ENCODE measurements at places on chromosomes 1 and 21.

DNA sequence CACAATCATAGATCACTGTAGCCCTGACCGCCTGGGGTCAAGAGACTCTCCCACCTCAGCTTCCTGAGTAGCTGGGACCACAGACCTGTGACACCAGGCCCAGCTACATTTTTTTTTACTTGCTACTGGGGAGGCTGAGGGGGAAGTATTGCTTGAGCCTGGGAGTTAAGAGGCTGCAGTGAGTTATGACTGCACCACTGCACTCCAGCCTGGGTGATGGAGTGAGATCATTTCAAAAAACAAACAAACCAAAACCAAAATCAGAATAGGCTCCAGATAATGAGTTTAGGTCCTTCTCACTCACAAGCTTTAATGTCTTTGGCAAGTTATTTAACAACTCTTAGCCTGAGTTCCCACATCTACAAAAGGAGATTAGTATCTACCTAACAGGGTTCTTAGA is 22.8 kb downstream of the WDR26 start:
- no peak for DNase-seq

- no peak for DNase-seq
Measured at GRCh38 chr1:161139766-161140165, 7.3 kb upstream of the DEDD start.

- DNase-seq: no peak
Measured at GRCh38 chr1:1123581-1124507, 8.0 kb upstream of the C1orf159 start.

DNA sequence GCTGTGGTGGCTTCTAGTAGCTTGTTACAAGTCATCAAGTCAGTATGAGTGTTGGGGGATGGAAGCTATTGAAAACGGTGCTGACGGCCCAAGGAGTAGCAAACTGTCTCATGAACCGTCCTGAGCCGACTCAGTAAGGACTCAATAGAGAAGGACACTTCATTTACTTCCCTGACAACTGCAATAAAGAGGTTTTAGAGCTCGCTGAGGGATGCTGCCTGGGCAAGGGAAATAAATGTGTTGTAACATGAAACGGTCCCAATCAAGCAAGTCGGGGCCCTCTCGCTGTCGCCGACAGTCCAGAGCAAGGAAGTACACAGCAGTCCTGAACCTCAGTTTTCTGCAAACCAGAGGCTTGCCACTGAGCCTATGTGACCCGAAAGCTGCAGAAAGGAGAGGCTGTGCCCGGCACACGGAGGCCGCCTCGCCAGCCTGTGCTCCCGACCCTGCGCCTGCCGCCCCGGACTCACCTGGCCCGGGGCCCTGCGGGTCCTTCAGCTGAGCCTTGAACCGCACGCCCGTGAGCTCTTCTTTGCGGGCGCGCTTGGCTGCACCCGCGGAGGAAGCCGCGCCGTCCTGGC is 423 bp downstream of the URB1 start:
- no peak for DNase-seq

DNA sequence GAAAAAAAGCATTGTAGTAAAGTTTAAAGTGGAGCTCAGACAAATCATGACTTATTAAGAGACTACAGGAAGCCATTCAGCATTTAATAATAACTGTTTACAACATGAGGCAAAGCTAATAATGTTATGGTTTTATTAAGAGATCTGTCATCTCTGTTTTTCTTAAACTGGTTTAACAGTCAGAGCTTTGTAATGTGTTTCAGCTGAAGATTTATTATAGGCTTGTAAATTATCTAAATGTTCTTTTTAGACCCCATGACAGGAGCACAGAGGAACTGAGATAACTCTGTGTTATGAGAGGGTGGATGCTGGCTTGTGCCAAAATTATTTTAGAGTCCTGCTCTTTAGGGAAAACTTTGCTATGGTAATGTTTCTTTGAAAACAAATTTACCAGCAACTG is 38.0 kb upstream of the RWDD3 start:
- no peak for DNase-seq

DNA sequence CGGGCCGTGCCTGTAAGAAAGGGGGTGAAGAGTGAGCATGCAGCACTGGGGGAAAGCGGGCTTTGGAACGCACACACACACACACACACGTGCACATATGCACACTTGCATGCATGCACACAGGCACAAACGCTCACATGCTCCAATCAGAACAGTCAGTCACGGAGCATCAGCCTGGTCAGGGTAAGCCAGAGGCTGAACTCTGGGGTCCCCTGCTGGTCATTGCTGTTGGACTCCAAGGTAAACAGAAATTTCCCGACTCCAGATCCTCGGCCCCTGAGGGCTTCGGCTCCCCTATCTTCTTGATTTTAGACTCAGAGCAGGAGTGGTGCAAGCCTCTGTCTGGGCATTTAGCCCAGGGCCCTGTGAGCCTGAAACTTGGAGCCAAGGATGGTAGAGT is 54.2 kb downstream of the SYT2 start:
- no peak for DNase-seq

DNA sequence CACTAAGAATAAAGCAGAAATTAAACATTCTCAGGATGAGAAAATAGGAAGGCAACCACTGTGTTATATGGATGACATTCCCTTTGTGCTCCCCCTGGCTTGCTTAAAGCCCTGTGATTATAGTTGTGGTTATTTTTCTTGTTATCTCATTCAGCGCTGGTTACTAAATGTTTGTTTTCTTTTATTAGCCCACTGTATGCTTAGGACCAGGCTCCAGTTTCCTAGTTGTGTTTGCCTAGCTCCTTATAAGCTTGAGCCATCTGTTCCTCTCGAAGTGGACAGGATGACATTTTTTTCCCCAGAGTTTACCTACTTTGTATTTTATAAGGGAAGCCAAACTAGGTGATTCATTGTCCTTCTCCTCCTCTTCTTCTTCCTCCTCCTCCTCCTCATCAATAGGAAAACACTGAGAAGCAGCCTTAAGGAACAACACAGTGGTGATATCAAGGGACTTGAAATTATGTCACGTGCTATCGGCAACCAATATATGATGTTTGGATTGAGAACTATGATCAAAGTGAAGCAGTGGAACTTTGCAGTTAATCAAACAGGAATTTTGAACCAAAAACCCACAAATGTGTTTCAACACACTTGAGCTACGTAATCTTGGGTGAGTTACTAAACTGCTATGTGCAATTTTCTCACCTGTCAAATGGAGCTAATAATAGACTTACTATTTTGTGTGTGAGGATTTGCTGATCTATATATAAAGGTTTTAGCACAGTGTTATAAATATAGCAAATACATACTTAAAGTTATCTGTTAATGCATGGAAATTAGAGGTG is 35.1 kb upstream of the RGS7 start:
- no peak for DNase-seq

DNA sequence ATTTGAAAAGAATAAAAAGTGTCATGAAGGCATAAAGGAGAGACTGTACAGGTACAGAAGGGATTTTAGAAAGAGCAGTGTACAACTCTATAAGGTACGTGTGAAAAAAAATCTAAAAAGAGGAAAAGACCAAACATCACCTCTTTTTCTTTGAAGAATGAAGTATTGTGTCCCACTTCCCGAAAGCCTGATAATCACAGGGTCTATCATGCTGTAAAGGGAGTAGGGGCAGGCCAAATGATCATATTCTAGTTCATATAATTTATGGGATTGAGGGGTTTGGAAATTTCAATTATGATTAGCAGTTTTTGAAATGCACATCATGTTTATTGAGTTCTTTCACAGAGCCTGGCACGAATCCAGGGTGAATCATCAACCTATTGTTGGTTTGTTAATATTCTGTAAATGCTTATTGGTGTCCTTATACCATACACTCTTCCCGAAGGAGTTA is 910 bp upstream of the RERE start:
- DNase-seq: no peak

- DNase-seq: no peak
Measured at GRCh38 chr1:29698033-29698432, 461.7 kb downstream of the PTPRU start.

- DNase-seq: no peak
Measured at GRCh38 chr1:33743221-33743998, 120.5 kb upstream of the HMGB4 start.

DNA sequence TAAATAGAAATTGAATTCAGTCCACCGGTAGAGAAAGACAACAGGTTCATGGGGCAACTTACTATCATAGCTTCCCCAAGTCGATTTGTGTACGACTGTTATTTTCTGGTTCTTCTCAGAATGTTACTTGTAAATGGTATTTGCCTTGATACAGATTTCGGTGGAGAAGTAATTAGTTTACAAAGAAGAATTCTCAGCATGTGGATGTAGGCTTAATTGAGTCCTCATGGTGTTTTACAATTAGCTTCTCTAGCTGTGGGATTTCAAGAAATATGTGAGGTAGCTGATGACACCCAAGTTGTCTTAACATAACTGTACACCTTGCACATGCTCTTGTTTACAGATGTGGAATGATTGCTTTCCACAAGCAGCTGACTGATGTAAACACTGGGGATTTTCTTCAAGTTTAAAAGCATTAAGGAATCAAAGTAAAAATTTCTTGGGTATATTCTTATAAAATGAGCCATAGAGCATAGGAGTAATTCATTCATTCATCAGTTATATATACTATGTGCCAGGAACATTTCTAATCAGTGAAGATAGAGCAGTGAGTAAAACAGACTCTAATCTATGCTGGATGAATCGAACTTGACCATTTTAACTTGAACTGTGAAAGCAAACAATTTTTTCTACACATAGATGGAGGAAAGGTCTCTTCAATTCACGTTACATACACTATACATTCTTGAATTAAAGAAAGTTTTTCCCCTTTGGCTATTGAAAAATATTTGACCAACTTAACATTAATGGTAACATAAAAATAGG is 1.4 kb downstream of the MACO1 start:
- no peak for DNase-seq

- DNase-seq: peak; percentile 29
Measured at GRCh38 chr1:176949033-176949662, 215.4 kb downstream of the ASTN1 start.

DNA sequence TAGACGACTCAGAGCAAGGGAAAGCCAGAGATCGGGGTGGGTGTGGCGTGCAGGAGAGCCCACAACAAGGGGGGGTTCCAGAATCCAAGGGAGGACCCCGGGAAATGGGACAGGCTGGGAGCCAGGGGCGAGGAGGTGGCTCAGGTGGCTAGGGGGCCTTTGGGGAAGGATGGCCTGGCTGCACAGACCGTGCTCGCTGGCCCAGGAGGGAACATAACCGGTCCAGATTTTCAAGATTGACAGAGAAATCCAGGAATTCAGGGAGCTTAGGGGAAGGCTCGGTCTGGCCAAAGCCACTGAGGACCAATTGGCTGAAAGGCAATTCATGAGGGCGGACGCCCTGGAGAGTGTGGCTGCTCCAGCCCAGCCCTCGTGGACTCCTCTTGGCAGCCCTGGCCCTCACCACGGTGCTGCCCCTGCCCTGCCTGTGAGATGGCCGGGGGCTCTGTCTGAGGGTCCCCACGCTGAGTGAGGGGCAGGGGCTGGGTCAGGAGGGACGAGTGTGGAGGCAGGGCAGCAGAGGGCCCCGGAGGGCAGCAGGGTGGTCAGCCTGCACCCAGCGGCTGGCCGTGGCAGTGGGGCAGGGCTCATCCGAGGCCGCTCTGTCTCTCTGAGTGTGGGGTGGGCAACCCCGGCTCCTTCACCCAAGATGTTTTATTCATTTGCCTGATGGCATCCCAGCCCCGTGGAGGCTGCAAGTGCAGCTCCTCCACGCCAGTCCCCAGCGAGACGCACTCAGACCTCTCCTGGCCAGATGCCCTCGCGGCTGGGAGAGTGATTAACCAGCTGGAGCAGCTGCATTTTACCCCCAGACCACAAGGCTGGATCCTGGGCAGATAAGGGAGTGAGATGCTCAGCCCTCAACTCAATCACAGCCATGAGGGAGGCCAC is 5.6 kb upstream of the LRRC3 start:
- no peak for DNase-seq

DNA sequence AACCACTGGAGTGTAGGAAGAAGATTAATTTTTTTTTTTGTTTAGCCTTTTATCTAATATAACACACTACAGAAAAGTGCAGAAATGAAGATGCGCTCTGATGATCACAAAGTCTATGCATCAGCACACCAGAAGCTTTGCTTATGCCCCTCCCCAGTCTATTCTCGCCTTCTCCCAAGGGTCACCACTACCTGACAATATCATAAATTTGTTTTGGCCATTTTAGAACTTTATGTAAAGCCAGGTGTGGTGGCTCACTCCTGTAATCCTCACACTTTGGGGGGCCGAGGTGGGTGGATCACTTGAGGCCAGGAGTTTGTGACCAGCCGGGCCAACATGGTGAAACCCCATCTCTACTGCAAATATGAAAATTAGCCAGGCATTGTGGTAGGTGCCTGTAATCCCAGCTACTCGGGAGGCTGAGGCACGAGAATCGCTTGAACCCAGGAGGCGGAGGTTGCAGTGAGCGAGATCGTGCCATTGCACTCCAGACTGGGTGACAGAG is 231.3 kb downstream of the FOXD2 start:
- DNase-seq: no peak

GRCh38 chr1:9629445-9630201 is 21.9 kb upstream of the PIK3CD start:
- peak; percentile 85 for DNase-seq

- DNase-seq: no peak
Measured at GRCh38 chr21:35833991-35834390, 226.3 kb downstream of the SETD4 start.

GRCh38 chr1:218284377-218284916 is 646 bp upstream of the RRP15 start:
- no peak for DNase-seq

- no peak for DNase-seq
Measured at GRCh38 chr1:64387389-64388285, 82.3 kb upstream of the CACHD1 start.

DNA sequence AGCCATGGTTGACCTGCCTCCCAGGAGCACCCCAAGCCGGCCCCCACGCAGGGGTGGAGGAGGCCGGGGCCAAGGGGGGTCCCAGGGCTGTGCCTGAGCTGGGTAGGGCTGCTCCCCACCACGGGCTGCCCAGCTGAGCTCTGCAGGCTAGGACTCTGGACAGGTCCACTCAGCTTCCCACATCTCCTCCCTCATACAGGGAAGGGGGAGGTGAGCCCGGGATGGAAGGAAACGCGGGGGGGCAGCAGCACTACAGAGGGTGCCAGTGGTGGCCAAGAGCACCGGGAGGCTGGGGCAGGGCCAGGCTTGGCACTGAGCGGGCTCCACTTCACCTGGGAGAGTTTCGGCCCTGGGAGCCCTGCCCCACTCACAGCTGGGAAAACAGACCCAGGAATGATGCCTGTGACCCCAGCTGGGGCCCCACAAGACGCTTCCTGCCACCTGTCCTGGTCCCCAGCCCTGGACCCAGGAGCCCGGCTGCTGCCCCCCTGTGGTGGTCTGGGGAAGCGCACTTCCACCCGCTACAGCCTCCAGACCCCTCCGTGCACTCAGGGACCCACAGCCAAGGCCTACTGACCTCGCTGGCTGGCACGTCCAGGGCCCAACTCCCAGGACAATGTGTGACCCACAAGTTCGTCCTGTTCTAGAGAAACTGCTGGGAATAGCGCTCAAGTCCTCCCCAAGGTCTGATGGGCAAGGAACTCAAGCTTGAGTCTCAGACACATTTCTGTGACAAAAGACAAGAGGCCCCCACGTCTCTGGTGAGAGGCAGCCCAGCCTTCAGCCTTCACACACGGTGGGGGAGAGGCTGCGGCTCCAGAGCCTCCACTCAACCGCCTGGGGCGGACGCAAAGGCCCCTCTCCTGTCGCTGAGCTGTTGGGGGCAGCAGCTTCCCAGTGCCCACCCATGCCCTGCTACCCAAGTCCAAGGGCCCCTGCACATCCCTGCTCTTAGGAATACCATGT is 3.0 kb downstream of the AURKAIP1 start:
- DNase-seq: peak; percentile 88

- DNase-seq: no peak
Measured at GRCh38 chr1:170213596-170213995, 67.8 kb downstream of the NTMT2 start.
